Stimulated activated CD8-positive, alpha-beta memory T cell treated with anti-CD3 and anti-CD28 coated beads, Interleukin-4, amount 100 ng/mL, for 1 hour (primary cell): ENCODE measurements at places on chromosomes 6 and 20.

DNA sequence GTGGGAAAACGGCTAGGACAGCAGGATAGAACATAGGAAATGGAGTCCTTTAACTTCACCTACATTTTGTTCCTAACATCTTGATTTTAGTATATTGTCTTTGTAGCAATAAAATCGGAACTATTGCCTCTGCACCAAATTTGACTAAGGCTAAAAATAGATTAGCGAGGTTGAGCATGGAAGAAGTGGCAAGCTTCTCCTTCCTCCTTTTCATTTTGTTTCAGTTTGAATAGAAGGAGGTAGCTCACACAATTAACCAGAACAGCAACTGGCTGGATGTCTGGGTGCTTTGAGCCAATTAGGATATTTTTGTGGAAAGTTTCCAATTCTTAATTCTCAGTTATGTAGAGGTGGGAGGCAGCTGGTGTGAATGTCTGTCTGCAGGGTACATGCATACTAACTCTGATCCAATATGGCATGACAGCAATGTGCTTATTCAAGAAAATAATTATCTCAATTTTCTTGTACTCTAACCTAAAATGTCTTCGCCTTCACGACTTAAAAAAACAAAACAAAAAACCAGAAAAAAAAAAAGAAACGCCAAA lies 3.1 kb upstream of the HECA start:
- DNase-seq: no peak

GRCh38 chr6:54361734-54362133 lies 53.5 kb downstream of the TINAG start:
- no peak for DNase-seq

DNA sequence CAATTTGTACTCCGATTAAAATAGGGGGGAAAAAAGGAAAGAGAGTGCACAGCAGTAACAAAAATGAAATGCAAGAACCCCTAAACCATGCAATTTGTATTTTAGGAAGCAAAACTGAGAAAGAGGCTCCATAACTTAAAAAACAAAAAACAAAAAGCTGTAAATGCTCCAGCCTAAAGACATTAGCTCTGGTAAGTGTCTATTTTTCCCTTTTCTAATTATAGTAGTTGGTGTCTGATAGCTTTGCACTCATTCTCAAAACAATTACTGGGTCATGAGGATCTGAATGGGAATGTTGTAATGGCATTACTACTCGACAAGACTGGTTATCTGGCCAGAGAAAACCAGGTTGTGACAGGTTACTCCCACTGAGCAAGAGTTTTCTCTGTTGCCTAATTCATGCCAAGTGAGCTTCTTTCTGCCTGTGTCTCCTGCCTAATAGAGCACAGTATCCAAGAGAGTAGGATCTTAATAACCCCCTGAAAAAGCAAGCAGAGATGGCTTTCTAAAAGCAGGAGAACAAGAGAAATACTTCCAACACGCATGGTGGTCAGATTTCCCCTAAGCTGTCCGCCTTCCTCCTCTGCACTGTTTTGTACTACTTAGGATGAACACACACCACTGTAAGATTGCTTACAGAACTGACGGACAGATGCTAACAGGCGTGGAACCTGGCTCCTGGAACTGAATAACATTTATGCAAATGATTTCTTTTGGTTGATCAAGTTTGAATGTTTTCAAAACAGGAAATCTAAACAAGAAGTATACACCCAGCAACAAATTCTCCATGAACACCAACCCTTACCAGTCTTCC lies 86.4 kb downstream of the FKBP5 start:
- DNase-seq: no peak

DNA sequence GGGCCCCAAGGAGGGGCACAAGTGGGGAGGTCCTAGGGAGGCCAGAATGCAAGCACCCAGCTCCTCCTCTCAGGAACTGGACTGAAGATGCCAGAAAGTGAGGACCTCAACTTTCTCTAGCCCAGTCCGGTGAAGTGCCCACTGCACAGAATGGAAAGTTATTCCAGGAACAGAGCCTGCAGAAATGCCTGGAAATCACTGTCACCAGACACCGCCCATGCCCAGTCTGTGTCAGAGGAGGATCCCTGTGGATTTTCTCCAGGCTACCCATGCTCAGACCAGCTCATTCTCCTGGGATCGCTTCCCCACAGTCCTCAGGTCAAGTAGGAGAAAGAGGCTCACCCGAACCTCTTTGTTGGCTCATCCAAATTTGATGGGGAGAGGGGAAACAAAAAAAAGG lies 6.5 kb downstream of the PRPH2 start:
- DNase-seq: no peak

GRCh38 chr20:58340853-58341252 lies 31.3 kb downstream of the RAB22A start:
- no peak for DNase-seq

- DNase-seq: no peak
These were observed 72.8 kb upstream of the CEP85L start for GRCh38 chr6:118724211-118724610.

- no peak for DNase-seq
These were observed 91.1 kb downstream of the TXNDC5 start for GRCh38 chr6:7819431-7820015.

GRCh38 chr20:48959899-48960550 lies 38.5 kb downstream of the ARFGEF2 start:
- DNase-seq: no peak

GRCh38 chr6:115643762-115644161 lies 416.9 kb downstream of the FRK start:
- DNase-seq: no peak

DNA sequence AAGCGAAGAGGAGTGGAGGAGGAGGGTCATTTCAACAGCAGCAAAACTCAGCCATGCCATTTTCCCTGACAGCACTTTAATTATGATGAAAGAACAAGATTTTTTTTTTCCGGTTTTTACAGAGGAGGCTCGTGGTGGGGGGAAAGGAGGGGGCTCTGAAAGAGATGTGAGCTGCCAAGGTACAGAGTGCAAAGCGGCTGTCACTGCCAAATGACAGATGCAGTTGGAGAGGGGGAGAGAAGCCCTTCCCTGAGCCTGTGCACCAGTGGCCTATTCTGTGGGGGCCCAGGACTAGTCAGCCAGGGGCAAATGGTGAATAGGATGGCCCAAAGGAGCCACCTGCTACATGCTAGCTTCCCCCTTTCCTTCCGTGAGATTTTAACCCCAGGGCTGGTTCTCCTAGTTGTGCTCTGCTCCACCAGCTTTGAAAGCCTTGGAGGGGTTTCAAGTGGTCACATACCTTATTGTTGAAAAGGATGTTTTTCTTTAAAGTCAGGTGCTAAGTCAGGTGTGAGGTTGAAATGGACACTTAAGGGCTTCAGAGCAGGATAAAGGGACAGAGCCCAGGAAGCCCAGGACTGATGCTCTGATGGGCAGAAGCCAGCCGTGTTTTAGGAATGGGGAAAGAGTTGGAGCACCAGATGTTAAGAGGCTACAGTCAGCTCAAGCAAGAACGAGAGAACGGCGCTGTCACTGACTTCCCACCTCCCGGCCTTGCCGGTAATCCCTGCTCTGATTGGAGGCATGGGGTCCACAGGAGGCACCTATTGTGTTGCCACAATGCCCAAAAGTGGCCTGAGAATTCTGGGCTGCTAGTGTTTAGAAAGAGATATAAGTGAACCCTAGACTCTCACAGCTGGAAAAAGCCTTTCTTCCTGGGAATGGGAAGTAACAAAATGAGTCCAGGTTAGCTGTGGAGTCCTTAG lies 24.8 kb downstream of the GNAS start:
- no peak for DNase-seq

DNA sequence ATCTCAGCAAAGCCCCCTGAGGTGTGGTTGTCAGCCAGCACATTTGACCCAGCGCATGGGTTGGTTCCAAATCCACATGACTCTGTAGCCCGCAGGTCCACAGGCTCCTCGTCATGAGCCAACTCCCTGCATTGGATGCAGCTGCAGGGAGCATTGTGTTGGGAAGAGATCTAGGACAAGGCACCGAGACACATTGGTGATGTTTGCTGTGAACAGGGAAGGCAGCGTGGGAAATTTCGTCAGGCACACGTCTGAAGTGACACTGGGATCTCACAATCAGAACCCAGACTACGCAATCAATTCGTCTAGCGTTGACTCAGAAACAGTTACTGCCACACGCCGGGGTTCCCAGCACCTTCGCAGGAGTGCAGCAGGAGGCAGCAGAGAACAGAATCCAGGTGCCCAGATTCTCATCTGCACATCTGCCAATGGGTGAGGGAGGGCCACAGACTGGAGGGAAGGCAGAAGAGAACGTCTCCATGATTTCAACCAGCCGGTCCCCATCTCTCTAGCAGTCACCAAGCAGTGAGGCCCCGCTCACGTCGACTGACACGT lies 177.0 kb downstream of the TTLL2 start:
- no peak for DNase-seq

DNA sequence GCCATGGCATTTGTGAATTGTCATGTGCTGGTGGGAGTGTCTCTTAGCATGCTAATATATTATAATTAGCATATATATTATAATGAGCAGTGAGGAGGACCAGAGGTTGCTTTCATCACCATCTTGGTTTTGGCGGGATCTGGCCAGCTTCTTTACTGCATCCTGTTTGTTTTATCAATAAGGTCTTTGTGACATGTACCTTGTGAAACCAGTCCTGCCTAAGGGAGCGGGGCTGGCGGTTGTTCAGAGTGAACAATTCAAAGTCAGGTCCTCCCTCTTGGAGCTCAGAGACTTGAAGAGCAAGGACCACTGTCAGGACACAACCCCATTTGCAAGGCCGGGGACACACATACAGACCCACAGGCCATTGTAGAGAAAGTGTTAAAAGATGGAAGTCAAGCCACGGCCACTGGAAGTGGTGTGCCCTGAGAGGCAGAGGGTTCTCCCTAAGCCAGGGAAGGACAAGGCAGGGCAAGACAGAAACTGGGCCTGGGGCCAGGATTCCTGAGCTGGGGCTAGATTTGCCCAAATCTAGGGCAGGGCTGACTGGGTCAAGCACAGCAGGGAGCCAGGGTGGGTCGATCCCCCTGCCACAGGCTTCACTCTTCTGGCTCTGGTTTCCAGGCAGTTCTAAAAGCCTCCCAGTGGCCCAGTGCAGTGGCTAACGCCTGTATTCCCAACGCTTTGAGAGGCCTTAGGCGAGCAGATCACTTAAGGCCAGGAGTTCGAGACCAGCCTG lies 14.2 kb downstream of the SLC52A3 start:
- no peak for DNase-seq
